ENCODE measurements at places on chromosomes 1 and 21.

DNA sequence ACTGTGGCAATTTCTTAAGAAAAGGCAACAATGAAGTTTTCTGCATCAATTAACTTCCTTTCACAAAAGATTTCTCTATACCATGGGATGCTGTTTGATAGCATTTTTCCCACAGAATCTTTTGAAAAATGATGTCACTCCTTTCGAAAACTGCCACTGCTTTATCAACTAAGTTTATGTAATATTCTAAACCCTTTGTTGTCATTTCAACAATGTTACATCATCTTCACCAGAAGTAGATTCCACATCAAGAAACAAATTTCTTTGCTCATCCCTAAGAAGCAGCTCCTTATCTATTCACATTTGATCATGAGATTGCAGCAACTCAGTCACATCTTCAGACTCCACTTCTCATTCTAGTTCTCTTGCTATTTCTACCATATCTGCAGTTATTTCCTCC is 116.1 kb upstream of the KCND3 start:
- DNase-seq, result no peak

DNA sequence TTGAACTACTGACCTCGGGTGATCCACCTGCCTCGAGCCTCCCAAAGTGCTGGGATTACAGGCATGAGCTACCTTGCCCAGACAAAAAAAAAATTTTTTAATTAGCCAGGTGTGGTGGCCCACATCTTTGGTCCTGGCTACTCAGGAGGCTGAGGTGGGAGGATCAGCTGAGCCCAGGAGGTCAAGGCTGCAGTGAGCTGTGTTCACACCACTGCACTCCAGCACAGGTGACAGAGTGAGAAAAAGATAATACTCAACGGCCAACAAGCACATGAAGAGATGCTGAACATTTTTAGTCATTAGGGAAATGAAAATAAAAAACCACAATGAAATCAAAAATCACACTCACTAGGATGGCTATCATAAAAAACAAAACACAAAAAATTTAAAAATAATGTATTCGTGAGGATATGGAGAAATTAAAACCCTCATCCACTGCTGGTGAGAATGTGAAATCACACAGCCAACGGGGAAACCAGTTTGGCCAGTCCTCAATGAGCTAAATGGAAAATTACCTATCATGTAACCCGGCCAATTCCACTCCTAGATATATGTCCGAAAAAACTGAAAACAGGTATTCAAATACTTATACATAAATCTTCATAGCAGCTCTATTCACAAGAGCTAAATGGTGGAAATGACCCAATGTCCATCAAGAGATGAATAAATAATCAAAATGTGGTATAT is 41.2 kb downstream of the ENAH start:
- no peak for DNase-seq

- DNase-seq, result no peak
Observed at GRCh38 chr1:51553911-51554310, 34.8 kb upstream of the EPS15 start.

GRCh38 chr21:17597680-17598079 is 15.0 kb downstream of the BTG3 start:
- DNase-seq, result no peak

DNA sequence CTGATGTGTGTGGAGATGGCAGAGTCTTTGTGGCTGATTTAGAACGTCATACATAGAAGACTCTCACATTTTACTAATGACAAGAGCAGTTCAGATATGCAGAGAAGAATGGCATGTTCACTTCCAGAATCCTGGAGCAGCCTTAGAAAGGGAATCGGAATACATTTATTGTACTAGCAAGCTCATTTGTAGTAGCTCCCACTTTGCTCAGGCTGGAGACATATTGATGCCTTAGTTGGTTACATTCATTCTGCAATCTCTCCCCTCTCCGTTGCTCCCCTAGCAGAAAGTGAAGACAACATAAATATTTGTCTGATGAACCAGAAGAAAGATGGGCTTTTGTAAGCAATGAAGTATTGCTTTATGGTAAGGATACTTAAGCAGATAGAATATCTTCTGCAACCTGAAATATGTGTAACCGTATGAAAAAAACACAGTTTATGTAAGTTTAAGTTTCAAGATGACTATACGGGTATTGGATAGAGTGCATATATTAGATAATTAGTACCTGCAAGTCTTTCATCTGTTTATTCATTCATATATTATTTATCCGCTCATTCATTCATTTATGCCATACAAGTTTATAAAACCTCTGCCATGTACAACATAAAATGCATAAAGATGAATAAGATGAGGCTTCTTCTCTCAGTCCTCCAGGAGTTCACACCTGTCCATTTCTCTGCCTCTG is 135.7 kb downstream of the CNIH3 start:
- no peak for DNase-seq

GRCh38 chr1:11568687-11569086 is 85.5 kb downstream of the FBXO2 start:
- DNase-seq, result no peak

DNA sequence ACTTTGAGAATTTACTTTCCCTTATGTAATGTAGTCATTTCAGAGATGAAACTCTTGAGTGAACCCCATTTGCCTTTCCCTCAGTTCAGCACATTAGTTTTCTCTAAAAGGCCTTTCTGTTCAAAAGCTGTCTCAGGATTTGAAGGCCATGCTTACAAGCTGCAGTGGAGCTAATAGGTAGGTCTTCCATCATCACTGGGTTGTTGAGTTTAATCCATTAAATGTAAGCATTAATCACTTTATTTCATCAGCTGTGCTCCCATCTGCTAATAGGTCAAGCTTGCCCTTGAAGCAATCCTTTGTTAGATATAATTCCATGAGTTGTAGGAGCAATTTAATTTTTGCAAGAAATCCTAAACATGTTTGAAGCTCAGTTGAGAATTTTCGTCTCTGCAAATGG is 422.2 kb upstream of the ZP4 start:
- no peak for DNase-seq

DNA sequence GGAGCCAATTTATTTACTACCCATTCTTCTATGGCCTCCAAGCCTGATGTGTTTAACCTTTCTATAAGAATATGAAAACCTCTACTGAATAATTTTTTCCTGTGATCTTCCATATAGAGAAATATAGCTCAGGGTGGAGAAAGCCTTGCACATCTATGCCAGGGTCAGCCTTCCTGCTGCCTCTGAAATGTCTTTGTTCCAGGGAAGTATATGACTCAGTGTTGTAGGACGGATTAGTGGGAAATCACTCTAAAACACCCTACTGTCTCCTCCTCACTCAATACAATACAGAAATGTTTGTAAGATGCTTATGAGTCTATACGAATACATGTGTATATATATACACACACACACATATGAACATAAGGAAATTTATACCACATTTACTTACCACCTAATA is 1044.9 kb downstream of the BRINP3 start:
- no peak for DNase-seq

DNA sequence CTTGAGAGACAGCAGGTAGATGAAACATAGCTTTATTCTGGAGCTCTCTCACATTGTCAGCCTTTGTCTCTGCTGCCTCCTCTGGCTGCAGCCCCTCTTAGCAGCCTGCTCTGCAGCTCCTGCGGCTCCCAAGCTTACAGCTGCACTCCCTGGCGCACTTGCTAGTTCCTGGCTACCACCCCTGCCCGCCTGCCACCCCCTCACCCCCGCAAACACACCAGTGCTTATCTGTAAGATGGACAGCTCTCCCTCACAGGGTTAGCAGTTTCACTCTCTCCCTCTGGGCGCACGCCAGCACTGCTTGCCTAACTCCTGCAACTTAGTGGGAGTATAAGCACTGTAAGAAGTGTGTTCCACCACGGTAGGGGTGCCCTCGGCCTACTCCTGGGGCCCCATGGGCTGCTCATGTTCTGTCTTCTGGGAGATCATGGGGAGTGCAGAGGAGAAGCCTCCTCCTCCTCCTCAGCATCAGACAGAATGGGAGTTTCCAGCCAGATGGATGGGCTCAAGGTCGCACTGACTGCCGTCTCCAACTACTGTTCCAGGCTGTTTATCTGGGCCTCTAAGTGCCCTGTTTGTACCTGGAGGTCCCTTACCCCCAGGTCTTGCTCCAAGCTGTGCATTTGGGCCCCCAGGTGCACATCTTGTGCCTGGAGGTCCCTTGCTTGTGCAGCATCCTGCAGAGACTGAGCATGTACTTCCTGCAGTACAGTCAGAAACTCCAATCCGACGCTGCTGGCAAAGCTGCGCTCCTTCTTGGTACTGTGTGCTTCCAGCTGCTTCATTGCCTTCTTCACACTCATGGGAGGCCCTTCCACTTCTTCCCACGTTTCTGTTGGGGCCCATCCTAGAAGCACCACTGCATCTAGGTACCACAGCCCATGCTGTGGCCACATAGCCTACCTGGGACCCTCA is 1388.1 kb downstream of the AMY1C start:
- DNase-seq, result no peak

DNA sequence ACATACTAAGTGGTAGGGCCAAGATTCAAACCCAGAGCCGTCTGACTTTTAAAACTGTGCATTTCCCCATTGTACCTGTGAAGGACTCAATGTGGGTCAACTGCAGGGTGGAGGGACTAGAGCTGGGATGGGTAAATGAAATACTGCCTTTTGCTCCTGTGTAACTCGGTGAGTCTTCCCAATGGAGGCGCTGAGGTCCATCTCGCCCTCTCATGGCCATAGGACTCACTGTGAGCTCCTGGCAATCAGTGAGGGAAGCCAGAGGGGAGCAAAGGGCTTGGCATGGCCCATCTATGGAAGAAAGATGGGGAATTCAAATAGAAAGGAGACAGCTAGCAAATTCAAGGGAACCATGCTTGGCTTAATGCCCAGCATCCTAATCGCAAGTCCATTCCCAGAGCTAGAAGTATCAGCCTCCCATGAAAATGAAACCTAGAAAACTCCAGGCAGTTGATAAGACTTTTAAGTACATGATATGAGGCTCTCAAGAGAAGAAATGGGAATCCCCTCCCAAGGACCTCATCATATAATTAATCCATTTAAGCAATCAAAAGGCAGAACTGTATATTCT is 25.4 kb upstream of the CGN start:
- DNase-seq, result no peak

DNA sequence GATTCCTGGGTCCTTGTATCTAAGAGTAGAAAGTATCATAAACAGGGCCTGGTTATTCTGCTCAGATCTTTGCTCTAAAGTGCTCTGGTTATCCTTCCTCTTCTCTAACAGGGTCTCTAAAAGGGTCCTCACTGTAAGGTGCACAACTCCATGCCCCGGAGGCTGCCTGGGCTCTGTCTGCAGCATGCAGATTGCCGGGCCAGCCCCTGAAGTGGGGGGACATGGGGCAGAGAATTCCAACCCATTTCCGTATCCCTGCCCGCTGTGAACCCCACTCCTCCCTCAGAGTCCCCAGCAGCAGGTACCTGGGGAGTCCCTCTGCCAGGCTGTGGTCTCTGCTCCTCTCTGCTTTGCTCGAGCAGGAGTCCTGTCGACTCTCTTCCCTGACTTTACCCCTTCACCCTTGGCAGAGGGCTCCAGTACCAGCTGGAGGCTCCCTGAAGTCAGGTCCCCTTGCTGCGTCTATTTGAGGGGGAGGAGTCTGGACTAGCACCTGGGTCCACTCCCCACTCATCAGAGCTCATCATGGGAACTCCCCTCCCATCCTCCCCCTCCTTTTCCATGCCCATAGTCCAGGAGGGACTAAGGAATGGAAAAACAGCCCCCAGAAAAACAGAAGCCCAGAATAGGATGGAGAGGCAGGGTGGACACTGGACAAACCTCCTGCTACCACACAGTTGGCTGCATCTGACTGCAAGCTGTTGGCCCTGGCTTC is 12.1 kb downstream of the BLACAT1 start:
- DNase-seq, result no peak

DNA sequence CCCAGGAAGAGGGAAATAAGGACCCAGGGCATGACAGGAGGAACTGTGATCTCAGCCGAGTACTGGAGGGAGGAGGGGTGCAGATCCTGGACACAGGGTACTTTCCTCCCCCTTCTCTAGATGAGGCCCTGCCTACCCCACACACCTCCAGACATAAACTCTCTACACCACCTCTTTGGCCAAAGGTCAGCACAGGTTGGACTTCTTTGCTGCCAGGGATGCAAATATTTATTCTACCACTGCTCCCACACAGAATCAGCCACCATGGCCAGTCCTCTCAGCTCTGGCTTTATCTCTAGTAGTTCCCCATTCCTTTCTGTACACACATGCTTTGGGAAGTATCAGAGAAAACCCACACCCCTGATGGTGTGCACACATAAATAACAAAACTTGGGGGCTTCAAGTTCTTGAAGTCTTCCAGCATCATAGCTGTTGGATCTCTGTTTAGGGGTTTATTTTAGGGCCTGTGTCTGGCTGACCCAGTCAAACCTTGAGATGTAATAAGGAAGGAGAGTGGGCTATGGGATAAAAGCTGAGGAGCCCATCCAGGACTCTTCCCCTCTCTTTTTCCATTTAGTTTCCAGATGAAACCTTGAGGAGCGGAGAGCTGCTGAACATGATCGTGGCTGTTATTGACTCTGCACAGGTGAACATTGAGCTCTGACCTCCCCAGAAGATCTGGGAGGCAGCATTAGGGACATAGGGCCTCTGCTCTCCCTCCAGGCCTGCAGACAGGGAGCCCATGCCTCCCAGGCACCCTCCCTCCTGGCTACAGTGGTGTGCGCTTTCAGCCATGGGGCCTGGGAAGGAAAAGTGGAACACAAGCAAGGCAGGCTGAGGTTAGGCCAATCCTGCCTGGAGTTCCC is 6.7 kb upstream of the SLC27A3 start:
- no peak for DNase-seq

DNA sequence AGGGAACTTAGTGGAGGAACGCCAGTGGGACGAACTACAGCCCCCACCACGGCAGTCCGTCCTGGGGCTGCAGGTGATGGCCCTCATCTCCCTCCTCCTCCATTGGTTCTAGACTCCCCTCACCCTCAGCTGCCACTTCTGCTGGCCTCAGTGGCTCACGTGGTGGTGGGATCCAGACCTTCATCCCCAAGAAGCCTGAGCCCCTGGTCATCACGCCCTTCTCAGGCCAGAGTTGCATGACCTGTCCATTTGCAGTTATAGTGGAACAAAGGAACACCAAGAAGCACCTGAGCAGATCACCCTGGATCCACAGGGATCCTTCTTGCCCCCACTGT is 13.0 kb upstream of the FAM110D start:
- no peak for DNase-seq

GRCh38 chr1:9787702-9788101 is 36.1 kb downstream of the CLSTN1 start:
- DNase-seq, result peak; percentile 44

- no peak for DNase-seq
Observed at GRCh38 chr1:5945445-5945844, 46.8 kb downstream of the NPHP4 start.

DNA sequence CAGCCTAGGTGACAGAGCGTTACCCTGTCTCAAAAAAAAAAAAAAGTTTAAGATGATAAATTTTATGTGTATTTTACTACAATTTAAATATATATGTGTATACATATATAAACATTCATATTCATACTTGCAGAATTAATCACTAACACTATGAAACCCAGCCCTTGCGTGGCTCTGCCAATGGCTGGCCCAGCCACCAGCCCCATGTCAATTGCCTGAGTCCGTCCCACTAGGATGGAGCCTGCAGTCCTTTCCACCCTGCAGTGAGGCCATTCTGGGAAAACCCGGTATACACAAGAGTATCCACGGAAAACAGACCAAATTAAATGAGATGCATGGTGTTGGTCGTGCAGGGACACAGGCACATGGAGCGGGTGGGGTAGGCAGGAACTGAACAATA is 49.7 kb downstream of the TCP10L start:
- no peak for DNase-seq

GRCh38 chr21:45542242-45542666 is at the start of gene SLC19A1:
Gene SLC19A1, minus strand, starts transcription at chr21:45542440. Its CDS starts 4,481 bp downstream, at chr21:45537959.
- DNase-seq, result peak; percentile 77
